ENCODE measurements at places on chromosomes 6 and 20.

DNA sequence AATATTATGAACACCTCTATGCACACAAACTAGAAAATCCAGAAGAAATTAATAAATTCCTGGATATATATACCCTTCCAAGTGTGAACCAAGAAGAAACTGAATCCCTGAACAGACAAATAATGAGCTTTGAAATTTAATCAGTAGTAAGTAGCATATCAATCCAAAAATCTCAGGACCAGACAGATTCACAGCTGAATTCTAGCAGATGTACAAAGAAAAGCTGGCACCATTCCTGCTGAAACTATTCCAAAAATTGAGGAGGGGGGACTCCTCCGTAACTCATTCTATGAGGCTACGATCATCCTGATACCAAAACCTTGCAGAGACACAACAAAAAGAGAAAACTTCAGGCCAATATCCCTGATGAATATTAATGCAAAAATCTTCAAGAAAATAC lies 67.0 kb upstream of the PDE7B start:
- no peak for DNase-seq

DNA sequence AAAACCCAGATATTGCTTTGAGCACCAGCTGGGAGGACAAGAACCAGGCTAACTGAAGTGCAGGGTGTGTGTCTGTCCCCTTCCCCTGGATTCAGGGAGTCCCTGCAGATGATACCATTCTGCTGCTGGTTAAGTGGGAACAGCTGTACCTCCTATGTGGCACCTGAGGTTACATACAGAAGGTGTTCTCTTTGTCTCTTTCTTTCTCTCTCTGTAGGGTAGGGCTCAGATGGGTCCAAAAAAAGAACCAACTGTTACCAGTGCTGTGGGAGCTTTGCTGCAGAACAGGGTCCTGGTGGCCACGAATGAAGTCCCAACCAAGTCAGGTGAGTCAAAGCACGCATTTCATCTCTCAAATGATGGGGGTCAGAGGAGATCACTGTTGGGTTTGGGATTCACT lies 38.6 kb downstream of the ZC2HC1B start:
- no peak for DNase-seq

- no peak for DNase-seq
Measured at GRCh38 chr6:166365221-166365620, 17.5 kb downstream of the MPC1 start.

- no peak for DNase-seq
Measured at GRCh38 chr6:3453413-3454272, 3.2 kb downstream of the SLC22A23 start.

- no peak for DNase-seq
Measured at GRCh38 chr20:10315138-10315537, 96.5 kb downstream of the SNAP25 start.

GRCh38 chr6:162817196-162817595 lies 89.4 kb downstream of the PACRG start:
- no peak for DNase-seq

- DNase-seq = no peak
Measured at GRCh38 chr6:107398001-107398400, 61.4 kb downstream of the PDSS2 start.

GRCh38 chr6:72977114-72977513 lies 248.2 kb downstream of the KHDC1L start:
- DNase-seq = no peak

DNA sequence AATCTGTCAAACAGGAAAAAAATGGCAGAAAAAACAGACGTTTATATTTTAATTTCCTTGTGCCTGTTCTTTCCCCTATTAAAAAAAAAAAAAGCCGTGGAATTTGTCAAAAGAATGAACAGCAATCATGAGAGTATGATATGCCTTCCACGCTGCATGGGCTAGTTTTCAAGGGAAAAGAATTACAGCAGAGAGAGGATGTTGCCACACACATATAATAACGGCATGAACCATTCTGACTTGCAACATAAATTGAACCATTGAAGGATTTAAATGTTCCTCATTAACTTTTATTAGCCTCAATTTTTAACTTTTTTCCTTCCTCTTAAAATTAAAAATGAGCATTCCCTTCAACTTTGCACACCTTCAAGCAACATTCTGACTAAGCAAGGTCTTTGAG lies 301.8 kb downstream of the FOXC1 start:
- no peak for DNase-seq

GRCh38 chr20:53800883-53801604 lies 207.4 kb upstream of the ZNF217 start:
- no peak for DNase-seq

DNA sequence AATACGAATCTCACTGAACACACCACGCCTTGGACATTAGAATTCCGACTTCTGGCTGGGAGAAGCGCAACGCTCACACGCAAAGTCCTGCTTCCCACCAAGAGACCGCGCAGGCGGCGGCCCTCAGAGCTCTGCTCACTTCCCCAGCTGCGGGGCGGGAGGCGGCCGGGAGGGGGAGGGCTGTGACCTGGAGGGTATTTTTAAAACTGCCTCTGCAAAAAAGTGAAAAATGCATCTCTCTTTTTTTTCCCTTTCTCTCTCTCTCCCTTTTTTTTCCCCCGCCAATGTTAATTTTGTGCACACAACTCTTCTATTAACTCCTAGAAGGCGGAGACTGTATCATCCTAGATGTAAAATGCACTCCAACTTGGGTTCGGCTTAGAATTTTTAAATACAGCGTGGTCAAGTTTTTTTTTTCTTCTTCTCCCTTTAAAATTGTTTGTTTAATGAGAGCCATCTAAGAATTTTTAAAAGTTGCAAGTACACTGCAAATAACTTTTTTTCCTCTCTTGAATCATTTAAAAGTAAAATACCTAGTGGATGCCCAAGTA lies 66.4 kb downstream of the STX11 start:
- no peak for DNase-seq

DNA sequence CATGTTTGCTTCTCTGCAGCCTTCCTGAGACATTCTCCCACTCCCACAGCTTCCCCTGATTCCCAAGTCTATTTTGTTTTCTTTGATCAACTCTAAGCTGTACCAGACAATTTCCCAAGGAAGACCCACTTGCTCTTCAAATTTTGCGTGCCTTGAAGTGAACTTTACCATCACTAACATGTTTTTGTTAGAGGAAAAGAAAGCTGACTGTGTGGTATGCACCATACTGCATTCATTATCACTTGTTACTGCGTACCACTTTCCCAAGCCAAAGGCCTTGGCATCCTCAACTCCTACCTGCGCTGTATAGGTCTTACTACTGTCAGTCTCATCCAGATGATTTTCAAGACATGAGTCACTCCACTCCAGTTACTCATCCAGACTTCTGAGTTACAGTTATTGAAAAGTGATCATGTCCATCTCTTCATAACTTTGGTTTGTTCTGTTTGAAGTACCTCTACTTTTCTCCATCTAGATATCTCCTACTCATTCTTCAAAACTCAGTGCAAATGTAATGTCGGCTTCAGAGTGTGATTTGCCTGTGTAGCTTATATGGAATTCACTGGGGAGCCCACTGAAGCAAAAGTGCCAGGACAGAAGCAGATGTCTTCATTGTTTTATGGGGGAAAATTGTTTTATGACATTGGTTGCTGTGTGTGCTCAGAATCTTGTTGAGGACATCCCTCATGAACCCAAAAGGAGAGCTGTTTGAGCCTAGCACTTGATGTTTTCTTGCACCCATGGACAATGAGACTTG lies 5.2 kb downstream of the RPS12 start:
- DNase-seq = no peak

GRCh38 chr20:36396847-36397630 lies 90.9 kb downstream of the DLGAP4 start:
- DNase-seq = no peak

DNA sequence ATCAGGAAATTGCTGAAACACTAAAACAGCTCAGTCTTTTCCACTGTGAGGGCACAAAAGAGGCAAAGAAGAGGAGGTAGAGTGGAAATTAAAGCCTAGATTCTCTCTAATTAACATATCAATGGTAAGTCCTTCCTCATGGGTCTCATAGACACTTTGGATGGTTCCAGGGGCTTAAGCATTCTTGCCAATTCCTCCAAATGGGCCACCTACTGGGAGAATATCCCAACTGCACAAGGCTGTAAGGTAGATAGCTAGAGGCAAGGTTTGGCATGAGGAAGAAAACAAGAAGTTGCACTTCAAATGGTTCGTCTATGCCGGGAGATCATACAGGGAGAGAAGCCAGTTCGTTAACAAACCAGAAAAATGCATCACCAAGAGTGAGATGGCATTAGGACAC lies 107.6 kb upstream of the KHDRBS2 start:
- no peak for DNase-seq

DNA sequence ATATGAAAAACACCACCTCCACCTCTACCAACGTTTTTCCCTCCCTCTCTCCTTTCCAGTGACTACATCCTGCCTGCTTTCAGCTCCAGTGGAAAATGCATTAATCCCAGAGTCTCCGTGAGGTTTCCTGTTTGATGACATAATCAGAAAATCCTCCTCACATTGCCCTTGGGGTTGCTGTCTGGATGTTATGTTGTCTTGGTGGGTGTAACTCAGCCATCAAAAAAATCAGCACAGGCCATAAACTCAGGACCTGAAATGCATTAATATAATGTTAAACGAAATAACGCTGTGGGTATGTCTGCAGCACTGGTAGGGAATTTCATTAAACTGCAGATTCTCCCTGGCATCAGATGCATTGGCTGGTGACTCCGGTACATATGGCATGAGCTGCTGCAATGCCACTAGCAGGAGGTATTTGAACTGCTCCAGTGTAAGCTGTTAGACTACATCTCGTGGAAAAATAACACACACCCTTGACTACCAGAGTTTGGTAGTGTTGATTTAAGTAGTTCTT lies 297.8 kb downstream of the PRL start:
- peak; percentile 50 for DNase-seq

GRCh38 chr6:25042536-25042935 lies 106.8 kb upstream of the RIPOR2 start:
- DNase-seq = no peak

- DNase-seq = no peak
Measured at GRCh38 chr6:64926051-64926450, 781.0 kb downstream of the EYS start.

DNA sequence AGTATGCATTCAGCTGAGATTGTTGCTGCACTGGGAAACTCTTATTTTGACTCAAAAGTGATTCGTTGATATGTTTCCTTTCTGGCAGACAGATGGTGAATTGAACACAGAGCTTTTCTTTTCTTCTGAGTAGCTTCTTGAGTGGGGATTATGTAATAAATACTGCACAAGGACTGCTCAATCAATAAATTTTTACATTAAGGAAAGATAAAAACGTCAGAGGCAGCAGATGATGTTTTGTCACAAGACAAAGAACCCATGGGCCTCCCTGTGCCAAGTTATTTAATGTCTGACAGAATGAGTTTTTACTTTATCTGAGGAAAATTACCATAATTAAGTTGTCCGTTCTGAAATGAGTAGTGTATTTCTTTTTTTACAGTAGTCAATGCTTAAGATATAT lies 460.3 kb downstream of the UTRN start:
- peak; percentile 65 for DNase-seq

Data from NCI-H2171 (cell line).